ENCODE measurements at places on chromosomes 5 and 9.

DNA sequence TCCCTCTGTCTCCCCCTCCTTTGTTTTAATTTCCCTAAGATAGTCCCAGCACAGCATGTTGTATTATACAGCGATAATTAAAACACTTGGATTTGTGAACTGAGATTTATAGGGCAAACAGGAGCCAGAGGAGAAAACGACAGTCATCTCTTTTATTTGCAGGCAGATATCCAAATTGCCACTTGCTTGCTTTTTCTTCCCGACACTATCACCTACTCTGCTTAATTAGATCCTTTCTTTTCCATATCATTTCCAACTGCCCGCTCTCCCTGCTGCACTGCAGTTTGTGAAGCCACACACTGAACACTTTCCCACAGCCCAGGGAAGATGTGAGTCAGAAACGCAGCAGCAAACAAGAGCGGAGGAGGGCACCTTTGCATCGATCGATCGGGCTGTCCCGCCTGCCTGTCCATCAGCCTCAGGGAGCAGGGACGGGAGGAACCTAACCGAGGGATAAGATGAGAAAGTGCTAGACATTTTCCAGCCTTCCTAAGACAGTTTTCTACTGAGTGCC, 35.8 kb upstream of the SPRY4 start:
- no peak for DNase-seq

- DNase-seq: no peak
Observed at GRCh38 chr9:130150779-130151382, 21.3 kb upstream of the NCS1 start.

- DNase-seq: peak; percentile 90
Observed at GRCh38 chr9:91811024-91811909, 138.8 kb downstream of the ROR2 start.

- no peak for DNase-seq
Observed at GRCh38 chr9:138066049-138066448, 188.5 kb downstream of the CACNA1B start.

GRCh38 chr5:163309914-163310313, 127.5 kb upstream of the CCNG1 start:
- DNase-seq: no peak

DNA sequence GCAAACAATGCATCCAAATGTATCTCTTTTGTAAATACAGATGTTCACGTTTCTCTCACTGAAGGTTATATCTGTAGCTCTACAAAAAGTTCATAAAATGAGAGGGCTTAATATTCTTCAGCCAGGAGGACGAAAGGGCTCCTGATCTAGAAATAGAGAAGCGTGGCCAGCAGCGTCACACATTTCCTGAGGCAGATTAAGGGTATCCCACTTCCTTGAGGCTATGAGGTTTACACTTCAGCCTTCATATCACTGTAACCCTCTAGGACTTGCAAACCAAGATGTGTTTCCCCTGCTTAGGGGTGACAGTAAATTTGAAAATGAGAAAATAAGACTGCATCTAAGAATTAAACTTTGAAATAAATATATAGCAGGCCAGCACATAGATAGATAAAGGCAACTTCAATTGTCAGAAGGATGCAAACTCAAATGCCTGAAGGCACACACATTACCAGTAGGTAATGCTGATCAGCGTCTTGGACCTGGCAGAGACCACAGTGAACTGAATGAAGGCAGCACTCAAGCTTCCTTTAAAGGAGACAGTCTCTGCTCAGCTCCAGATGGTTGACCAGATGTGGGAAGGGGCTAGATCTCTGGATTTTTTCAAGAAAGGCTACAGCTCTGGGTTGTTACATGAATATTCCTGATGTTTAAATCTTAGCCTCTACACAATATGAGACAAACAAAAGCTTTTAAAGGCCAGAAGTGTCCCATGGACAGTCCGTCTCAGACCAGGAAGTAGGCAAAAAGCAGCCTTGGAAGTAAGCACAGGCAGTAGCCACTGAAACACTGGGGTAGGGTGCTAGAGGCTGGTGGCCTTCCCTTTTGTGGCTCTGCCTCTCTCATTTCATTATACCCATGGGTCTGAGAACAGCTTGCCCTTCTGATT, 197.7 kb downstream of the MCTP1 start:
- DNase-seq: no peak

DNA sequence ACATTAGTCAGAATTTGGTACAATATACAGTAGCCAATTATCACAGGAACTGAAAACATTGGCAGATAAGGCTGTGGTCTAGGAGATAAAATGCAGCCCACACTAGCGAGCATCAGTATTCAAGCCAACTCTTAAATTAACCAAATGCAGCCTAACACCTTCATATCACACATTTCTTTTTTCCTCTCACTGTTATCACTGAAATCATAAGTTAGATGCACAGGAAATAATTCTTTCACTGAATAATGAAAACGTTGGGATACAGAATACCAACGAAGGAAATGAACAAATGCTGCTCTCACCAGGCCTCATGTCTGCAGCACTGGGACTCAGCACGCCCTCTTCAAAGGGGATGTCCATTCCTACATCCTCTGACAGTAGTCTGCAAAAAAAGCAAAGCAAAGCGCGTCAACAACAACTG, 109.1 kb upstream of the PCA3 start:
- no peak for DNase-seq

DNA sequence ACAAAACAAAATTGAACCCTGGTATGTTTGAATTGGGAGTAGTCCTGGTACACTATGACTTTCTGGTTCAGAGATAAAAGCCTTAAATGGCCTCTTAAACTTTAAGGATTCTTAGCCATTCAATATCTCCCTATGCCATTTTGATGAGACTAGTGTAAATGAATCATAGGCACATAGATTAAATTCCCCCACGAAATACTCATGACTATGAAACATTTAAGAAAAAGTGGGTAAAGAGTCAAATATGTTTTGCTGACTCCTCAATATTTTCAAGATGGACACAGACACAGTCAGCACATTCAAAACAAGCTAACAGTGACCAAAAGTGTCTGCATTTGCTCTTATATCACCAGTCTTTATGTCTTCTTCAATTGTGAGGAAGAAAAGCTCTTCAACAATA, 278.3 kb downstream of the PDE4D start:
- no peak for DNase-seq

DNA sequence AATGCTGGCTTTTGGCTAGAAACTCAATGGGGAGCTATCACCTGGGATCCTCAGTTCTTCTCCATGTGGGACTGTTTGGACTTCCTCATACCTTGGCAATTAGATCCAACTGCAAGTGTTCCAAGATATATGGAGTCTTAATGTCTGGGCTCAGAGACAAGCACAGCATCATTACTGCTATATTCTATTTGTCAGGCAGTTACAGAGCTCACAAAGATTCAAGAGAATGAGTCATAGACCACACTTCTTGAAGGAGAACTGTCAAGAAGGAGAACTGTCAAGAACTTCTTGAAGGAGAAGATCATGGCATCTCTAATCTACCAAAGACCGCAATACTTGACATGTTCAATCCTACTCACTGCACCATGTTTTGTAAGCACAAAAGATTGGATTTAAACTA, 106.8 kb upstream of the NREP start:
- no peak for DNase-seq

- no peak for DNase-seq
Observed at GRCh38 chr5:68418201-68418600, 202.6 kb downstream of the PIK3R1 start.

DNA sequence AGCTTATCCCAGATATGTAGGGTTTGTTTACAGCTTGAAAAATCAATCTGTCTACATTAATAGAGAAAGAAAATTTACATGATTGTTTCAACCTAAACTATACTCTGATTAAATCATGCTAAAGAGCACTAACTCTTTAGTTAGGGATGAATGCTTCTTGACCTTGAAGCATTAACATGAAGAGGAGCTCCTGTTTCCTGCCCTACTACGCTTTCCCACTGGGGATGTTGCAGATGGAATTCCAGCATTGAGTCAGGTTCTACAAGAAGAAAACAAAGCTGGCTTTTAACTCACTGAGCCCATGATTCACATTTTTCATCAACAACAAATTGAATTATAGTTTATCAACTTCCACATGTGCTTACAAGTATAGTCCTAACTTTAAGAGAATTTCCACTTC, 471.3 kb downstream of the TMEM232 start:
- no peak for DNase-seq

DNA sequence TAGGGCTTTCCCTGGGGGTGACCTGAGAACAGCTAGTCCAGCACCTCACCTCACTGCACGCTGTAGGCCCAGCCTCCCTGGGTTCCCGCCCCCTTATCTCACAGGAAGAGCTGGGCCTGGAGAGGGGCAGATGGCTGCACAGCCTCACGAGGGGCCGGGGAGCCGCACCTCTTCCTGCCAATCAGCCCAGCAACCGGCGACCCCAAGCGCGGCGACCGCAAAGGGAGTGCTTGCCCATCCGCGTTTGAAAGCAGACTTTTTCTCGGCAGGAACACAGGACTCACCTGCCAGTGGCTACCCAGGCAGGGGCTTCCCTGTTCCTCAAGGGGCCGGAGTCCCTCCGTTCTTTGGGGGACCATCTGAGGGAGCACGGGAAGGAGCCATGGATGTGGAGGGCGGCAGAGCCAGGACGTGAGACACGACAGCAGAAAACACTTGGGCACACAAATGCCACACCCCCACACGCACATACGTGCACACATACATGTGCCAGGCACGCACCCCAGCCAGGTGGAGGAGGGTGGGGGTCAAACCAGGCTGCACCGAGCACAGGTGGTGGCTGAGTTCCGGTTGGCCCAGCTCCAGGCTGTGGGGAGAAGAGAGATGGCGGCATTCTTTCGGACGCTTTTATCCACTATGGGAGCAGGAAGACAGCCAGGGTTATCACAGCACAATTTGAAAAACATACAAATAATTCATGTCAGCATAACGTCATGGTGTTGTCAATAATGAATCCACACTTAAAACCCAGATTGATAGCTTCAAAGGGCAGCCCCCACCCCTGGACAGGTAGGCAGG, 11.3 kb downstream of the TMEM250 start:
- no peak for DNase-seq

DNA sequence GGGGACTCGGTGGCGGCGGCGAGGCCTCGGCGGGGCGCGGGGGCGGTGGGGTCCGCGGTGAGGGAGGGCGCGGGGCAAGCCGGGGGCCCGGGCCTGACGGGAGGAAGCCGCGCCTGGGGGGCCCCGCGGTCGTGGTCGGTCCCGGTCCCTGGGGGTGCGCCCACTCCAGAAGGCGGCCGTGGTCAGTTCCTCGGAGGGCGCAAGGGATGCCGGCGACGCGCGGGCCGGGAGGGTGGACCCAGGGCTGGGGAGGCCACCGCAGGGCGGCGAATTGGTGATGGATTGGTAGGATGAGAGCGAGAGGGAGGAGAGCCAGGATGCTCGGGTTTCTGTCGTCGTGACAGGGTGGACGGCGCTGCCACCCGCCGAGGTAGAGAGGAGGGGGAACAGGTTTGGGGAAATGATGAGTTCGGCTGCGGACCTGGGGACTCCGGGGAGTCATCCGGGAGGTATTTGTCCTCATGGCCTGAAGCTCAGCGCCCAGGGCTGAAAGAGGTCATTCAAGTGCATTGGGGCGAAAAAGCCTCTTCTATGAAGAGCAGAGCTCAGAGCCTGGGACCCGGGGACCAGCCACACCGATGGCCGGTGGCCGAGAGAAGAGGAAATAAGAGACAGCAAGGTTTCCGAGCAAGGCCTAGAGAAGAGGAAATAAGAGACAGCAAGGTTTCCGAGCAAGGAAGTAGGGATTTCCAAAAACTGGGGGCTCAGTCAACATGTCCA, 557 bp downstream of the GNG10 start:
- DNase-seq: no peak

- DNase-seq: no peak
Observed at GRCh38 chr5:101574017-101574416, 670.9 kb upstream of the ST8SIA4 start.

- DNase-seq: no peak
Observed at GRCh38 chr9:14769230-14769571, 46.7 kb upstream of the CER1 start.

DNA sequence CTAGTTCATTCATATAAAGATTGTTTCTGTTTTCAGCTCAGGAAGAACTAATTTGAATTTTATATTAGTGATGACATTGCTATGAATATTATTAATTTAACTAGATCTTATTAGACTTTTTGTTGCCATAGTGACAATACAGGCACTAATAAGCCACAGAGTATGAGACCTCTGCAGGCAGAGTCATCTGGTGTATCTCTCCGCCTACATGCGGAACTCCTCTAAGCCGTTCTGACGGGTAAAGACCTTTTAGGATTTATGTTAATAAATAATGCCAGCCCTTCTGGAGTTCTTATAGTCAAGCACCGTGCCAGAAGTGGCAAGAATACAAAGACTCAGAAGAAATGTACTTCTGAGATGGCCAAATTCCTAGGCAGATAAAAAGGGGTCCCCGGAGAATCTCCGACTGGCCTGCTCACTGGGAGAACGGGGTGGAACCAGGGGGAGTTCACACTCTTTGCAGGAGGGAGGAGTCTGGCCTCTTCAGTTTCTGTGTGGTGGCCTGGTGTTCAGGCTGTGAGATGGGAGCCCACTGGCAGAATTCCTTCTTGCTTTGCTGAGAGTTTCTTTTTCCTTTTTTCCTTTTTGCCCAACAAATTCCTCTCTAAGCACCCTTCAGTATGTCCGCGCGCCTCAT, 85.1 kb upstream of the IL12B start:
- DNase-seq: no peak

GRCh38 chr5:34804913-34805312, 34.1 kb upstream of the TTC23L start:
- DNase-seq: no peak

DNA sequence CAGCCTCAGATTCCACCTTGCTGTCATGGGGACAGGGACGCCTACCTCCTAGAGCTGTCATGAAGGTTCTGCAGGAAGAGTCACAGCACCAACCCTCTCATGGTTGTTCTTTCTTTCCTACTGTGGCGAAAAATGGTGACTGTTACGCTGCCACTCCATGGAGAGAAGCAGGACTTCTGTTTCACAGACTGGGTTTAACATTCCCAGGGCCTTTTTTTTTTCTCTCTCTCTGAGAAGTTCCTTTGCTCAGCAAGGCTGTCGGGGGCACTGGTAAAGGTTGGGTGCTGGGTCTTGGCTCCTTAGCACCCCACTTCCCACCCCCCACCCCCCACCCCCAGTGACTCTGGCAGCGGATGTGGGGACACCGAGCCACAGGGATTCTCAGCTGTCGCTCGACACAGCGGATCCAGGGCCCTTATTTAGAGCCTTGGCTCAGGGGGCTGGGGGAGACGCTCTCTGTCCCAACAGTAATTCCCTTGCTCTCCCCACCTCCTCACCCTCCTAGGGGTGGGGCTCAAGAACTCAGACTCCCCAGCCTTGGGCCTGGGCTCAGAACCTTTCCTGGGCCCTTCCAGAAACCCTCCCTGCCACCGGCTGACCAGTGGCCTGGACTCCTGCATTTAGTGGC, 34.4 kb downstream of the DUSP1 start:
- no peak for DNase-seq

DNA sequence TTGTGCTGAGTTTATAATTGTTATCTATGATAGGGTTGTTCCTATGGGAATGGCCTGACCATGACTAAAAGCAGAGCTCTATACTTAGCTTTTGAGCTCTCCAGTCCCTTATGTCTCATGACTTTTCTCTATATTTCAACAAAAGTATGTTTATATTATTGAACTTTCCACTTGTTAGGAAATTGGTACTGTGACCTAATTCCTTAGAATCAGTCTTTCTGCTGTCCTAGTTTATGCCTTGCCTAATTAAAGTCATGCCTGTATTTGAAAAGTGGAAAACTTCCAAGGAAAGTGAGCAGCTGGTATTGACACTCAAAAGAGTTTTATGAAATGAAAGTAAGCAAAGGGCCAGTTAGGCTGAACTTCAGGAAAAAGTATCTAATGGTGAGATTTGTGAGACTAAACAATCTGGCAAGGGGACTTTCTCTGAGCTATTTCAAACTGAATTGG, 68.6 kb downstream of the XRCC4 start:
- DNase-seq: no peak
